ENCODE measurements at places on chromosomes 6 and 20.

DNA sequence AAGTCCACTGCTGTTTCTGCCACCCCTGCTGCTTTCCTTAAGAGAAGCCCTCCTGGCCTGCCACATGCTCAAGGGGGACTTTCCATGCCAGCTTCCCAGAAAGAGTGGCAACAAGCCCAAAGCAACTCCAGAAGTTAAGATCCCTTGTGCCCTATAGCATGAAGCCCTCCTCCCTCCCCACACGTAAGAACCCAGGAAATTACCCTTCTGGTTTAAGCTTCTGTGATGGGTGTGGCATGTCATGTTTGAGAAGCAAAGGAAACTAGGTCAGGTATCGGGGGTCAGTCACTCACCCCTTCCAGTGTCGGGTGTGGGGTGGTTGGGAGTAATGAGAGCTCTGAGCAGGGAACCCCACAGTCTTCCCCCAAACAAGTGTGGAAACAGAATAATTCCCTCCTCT, 196.1 kb downstream of the LRFN2 start:
- no peak for DNase-seq

- DNase-seq: no peak
Measured at GRCh38 chr6:30317913-30318589, 8.7 kb upstream of the TRIM39 start.

DNA sequence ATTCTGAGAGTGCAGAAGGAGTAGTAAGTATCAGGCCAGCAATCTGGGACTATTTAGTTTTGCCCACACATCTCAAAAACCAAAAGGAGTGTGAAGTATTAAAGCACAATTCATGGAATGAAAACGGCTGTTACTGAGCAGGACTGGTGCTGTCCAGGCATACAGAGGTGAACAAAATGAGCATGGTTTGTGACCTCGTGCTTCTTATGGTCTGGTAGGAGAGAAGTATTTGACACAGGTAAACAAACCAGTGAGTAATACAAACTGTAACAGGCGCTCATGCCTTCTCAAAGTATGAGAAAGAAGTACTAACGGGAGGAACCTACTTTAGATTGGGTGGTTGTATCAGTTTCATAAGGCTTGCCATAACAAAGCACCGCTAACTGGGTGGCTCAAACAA, 17.5 kb upstream of the NRN1 start:
- DNase-seq: no peak

DNA sequence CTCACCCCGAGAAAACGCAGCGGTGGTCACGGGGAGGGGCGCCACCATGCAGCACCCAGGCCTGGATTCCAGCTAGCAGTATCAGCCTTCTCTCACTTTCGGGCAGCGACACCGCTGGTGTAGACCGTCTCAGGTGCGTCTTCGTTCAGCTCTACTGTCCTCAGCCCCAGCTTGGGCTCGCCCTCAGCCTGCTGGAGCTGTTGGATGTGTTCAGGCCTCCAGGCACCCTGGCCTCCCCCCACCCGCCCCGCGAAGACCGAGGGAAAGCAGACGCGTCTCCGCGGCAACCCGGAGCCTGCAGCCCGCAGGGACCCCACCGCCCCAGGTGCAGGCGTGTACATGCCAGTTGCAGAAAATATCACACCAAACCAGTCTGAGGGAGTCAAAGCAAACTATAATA, 60.8 kb upstream of the CARMIL1 start:
- DNase-seq: peak; percentile 11

DNA sequence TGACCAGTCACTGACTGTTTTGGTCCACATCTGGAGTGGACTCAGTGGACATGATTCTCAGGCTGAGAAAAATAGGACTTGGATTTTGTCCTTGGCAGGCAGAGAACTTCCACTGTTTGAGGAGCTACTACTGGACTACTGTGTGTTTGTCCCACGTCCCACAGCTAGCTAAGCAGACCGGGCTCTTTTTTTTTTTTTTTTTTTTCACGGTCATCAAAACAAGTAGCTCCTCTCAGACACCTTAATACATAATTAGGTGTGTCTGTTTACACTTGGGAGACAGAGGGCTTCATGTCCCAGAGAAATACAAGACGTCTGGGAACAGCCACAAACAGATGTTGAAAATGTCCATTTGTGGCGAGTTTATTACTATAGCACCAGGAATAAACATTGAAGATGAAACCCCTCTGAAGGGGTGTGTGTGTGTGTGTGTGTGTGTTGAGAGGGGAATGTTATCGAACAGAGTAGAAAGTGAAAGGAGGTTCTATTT, 155.0 kb upstream of the SUPT3H start:
- DNase-seq: no peak

DNA sequence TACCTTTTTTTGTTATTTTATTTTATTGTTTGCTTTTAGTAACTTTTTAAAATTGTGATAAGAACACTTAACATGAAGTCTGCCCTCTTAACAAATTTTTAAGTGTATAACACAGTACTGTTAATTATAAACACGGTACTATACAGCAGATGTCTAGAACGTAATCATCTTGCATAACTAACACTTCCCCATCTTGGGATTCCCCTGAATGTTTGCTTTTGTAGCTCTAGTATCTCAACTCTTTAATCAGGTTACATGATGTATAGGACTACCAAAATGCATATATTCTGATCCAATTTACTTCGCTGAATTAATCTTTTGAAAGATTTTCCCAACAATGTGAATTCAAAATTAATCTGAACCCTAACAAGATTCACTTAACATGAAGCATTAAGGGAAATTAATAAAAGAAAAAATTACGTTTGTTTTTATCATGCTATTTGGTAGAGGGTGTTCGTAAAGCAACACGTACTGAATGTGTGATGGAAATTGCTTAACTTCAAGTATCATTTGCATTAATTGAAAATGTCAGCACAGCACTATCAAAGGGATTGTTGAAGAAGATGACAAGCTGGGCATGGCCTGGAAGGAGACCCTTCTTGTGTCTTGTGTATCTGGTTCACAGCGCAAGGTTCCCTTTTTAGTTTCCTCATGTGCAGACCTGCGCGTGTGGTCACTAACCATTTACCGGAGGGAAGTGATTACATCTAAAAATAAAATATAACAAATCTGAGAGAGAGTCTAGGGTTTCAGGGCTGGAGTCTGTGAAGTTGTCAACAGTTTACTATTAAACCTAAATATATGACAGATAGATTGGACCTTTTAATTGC, 15.2 kb downstream of the COL19A1 start:
- DNase-seq: no peak

- DNase-seq: no peak
Measured at GRCh38 chr20:57460781-57461465, 64.0 kb downstream of the CTCFL start.

Measured in activated naive CD4-positive, alpha-beta T cell treated with anti-CD3 and anti-CD28 coated beads, Interleukin-2, amount 50 U/mL, for 16 hours (primary cell).